Fibroblast of lung (primary cell): ENCODE measurements at places on chromosomes 1 and 21. TPM values are rescaled to one million over a fixed set of nuclear protein-coding genes. Genes with fewer than 3 reads are reported as not detected.

- DNase-seq = no peak
Measured at GRCh38 chr1:229226796-229227195, 44.1 kb upstream of the RAB4A start.

- DNase-seq = no peak
Measured at GRCh38 chr1:224739997-224740684, 124.0 kb downstream of the CNIH3 start.

DNA sequence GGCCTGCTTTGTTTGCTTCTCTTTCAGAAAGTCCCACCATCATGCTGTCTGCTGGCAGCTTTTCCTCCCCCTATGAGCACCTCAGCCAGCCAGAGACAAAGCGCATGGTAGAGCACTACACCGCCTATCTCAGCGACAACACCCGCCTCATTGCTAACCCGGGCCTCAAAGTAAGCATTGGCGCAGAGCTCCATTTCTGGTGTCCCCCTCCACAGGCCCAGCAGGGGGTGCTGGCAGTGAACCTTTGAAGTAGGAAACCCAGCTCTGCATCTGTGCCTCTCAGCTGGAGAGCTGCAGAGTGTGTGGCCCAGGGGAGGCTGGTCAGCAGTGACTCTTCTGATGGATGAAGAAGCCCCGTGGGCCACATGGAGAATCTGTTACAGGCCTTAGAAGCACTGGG lies 81.2 kb upstream of the RAVER2 start:
- DNase-seq = peak; percentile 11

GRCh38 chr1:24986372-24986965 lies 56.4 kb upstream of the RUNX3 start:
- no peak for DNase-seq

DNA sequence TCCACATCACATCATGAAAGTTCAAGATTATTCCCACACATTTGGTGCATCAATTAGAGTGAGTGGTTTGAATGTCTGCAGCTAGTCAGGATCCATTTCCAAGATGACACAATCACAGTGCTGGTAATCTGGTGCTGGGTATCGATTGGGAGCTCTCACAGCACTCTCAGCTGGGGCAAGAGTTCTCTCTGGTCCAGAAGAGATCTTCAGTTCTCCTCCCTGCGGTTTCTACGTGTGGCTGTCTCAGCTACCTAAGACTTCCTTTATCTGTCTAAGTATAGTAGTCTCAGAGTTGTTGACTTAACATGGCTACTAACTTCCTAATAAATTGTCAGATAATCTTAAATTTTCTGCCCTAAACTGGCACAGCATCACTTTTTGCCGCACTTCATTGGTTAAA lies 358.0 kb upstream of the BRINP3 start:
- no peak for DNase-seq

DNA sequence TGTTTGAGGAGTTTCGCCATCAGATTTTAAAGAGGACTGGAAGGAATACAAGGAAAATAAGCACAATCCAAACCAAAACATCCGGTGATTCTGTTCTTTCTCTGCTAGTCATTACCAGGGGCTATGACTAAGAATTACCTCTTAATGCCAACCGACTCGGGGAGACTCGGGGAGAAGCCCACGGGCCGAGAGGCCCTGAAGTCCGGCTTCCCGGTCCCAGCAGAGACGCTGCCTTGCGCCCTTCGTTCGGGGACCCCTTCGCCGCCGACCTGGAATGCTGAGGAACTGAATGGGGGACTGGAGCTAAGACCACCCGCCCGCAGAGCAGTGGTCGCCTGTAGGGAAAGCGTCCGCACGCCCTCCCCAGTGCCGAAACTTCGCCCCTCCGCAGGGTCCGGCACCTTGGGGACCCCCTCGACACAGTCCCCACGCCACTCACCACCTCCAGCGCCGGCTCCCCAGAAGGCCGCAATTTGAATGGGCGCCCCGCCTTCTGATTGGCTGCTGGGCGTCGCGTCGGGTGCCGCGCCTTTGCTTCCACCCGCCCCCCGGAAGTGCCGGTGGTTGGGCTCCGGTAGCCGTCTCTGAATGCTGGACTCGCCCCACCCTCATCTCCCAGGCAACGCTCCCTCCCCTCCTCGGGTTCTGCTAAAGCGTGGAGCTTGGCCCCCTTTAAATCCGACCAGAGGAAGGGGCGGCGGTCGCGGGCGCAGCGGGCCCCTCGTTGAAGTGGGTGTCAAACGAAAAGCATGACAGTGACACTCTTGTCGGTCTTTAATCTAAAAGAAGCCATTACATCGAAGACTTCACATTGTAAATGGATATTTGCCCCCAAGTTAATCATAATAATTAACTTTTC lies at the start of gene KIF14:
Gene KIF14, minus strand, starts transcription at position 479 of the 859 bp plus-strand sequence. CDS start 2,028 bp downstream, outside the sequence.
- DNase-seq = peak; percentile 90

DNA sequence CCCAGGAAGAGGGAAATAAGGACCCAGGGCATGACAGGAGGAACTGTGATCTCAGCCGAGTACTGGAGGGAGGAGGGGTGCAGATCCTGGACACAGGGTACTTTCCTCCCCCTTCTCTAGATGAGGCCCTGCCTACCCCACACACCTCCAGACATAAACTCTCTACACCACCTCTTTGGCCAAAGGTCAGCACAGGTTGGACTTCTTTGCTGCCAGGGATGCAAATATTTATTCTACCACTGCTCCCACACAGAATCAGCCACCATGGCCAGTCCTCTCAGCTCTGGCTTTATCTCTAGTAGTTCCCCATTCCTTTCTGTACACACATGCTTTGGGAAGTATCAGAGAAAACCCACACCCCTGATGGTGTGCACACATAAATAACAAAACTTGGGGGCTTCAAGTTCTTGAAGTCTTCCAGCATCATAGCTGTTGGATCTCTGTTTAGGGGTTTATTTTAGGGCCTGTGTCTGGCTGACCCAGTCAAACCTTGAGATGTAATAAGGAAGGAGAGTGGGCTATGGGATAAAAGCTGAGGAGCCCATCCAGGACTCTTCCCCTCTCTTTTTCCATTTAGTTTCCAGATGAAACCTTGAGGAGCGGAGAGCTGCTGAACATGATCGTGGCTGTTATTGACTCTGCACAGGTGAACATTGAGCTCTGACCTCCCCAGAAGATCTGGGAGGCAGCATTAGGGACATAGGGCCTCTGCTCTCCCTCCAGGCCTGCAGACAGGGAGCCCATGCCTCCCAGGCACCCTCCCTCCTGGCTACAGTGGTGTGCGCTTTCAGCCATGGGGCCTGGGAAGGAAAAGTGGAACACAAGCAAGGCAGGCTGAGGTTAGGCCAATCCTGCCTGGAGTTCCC lies 6.7 kb upstream of the SLC27A3 start:
- no peak for DNase-seq

DNA sequence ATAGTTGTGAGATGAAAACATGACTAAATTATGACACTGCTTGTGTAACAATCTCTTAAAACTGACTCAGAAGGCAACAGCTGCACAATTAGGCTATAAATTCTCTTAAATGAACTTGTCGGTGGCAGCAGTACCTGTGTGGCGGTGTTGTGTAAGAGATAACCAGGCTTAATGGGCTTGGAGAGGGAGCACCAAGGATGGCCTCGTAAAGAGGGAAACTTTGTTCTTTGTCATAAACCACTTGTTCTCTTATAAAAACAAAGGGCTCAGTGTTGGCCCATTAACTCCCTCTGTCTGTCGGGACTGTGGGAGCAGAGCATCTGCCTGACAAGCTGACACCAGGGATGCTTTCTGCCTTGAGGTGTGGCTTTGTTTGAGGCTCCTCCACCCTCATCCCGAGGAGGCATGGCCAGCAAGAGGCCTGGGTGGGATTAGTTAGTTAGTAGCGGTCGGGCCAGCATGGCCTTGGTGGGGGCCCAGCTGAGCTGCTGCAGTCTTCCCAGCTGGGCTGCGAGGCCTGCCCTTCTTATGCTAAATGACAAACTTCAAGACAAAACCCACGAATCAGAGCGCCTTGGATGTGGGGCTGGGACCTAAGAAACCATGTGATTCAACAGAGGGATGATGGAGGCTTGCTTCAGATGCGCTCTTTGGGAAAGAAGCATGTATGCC lies 171.4 kb downstream of the CAMTA1 start:
- DNase-seq = no peak

- DNase-seq = no peak
Measured at GRCh38 chr1:36458910-36459309, 5.3 kb downstream of the MRPS15 start.

GRCh38 chr1:67680486-67680885 lies 4.5 kb upstream of the GADD45A start:
- no peak for DNase-seq

DNA sequence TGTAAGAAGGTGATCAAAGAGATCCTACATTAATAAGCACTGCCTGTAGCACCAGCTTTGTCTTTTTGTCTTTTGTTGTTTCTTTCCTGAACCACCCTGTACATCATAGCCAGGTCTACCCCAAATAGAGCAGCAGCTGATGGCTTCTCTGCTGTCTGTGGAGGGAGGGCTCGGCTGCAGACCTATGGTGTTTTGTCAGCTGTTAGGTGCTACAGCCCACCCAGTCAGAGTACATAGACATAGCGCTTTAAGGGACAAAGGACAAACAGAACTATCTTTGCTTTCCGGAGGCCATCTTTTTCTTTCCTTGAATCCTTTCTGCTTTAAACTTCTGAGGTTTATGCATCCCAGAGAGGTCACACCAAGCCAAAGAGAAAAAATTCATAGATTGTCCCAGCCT lies 258.1 kb downstream of the ZNF648 start:
- DNase-seq = no peak

DNA sequence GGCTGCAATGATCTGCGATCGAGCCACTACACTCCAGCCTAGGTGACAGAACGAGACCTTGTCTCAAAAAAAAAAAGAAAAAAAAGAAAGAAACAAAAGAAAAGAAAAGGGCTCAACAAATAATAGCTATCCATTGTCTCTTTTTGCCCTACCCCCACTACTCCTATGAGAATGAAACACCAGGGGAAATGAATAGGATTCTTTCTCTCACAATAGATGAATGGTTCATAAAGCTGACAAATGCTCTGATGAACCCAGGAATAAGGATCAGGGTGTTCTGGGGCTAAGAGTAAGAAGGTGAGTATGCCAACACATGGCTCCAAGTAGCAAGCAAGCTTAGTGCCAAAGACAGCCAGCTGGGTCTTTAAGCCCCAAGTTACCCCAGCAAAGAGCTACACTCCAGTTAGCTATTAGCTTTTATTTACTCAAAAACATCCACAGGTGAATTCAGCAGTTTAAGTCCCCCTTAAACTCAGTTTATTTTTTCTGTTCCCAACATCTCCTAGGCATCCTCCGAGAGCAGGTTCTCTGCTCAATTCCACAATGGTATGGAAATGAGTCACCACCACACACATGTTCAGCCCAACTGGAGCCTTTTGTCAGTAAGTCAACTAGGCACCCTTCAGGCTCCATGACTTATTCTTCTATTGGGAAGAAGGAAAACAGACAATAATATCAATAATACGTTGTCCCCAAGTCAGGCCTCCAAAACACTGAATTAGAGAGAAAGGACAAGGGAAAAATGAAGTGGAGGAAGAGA lies 4.2 kb downstream of the ADORA3 start:
- DNase-seq = no peak

GRCh38 chr1:177315261-177315660 lies 144.5 kb downstream of the BRINP2 start:
- DNase-seq = no peak

GRCh38 chr1:54084794-54085193 lies 31.4 kb downstream of the TCEANC2 start:
- no peak for DNase-seq

DNA sequence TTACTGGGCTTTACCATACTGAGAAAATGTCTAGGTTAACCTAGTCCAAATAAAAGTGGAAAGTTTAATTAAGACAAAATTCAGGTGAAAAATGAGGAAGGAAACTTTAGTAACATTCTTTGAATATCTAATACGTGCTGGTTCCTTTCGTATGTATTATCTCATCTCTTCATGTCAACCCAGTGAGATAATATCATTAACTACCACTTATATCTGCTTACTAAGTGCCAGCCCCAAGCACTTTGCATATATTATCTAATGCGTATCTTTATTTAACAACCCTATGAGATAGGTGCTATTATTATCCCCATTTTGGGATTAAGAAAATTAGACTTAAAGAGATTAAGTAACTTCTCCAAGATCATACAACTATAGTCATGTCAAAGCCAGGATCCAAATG lies 12.5 kb upstream of the PLPP3 start:
- no peak for DNase-seq

- no peak for DNase-seq
Measured at GRCh38 chr1:44705938-44706337, 25.0 kb downstream of the RNU5D-1 start.

DNA sequence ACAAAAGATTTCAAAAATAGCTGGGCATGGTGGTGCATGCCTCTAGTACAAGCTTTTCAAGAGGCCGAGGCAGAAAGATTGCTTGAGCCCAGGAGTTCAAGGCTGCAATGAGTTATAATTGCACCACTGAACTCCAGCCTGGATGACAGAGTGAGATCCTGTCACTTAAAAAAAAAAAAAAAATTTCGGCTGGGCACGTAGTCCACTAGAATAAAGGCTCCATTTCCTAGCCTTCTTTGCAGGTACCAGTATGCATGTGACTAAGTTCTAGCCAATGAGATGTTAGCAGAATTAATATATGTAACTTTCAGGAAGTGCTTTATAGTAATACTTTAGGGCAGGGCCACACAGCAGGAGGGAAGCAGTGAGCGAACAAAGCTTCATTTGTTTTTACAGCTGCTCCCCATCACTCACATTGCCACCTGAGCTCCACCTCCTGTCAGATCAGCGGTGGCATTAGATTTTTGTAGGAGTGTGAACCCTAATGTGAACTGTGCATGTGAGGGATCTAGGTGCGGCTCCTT lies 28.8 kb upstream of the SYDE2 start:
- no peak for DNase-seq

DNA sequence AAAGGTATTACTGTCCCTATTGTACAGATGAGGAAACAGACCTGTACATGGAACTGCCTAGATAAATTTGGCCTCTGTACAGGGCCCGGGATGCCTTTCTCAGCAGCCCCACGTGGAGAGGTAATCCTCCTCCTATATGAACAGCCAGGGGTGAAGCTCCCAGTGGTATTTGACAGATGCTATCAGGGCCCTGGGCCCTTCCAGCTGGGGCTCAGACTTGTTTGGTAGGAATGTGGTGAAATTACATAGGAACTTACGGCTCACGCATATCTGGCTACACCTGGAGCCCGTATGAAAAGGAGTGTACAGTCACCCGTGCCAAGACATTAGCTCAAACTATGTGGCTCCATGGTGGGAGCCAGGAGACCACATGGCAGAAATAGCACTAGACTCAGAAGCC lies 24.8 kb upstream of the TCEA3 start:
- DNase-seq = no peak

PUM1 gene
- total RNA-seq = 55.2 and 59.3 TPM in 2 replicates

LCE1C gene
- total RNA-seq = not detected in 2 replicates

PRR9 gene
- total RNA-seq = not detected in 2 replicates

AXDND1 gene
- total RNA-seq = 0.17 and 0.26 TPM in 2 replicates

C1orf116 gene
- total RNA-seq = not detected in 2 replicates

PLA2G2C gene
- not detected in 2 replicates for total RNA-seq

DFFA gene
- total RNA-seq = 32.1 and 33.5 TPM in 2 replicates

MRPL9 gene
- total RNA-seq = 86.5 and 91.4 TPM in 2 replicates

LRRC52 gene
- not detected in 2 replicates for total RNA-seq

WDR64 gene
- not detected in 2 replicates for total RNA-seq

FAM229A gene
- total RNA-seq = 0.77 and 0.99 TPM in 2 replicates

UTS2 gene
- total RNA-seq = not detected in 2 replicates

AKR7A3 gene
- 0.33 and 0.51 TPM in 2 replicates for total RNA-seq

HIVEP3 gene
- total RNA-seq = 0.51 and 0.83 TPM in 2 replicates
